ENCODE measurements at places on chromosomes 16 and 17.
A peak's percentile ranks its signal among the peaks of the same experiment; 100 is the strongest.

DNA sequence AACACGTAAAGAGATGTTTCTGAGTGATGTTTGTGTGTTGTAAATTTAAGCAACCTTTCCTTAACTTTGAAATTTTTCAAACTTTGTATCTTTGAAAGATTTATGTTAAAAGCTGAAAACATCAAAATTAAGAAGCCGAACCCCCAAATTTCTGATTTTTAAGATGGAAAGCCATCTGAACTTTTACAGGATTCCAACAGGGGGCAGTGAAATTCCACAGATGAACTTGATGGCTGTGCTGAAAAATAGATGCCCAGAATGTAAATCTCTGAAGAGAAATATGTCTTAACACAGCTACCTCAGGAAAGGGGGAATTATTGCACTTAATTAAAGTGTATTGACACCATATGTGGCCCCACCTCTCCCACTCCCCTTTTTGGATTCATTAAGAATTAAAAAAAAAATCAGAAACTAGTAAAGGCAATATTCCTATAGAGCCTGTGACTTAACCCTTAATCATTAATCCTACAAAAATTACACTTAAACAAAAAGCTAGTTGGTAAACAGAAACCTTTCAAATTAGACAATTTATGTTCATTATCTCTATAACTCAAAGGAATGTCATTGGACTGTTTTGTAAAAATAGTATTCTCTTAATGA is 597.9 kb downstream of the KCNJ2 start:
- DNase-seq: peak; percentile 49

DNA sequence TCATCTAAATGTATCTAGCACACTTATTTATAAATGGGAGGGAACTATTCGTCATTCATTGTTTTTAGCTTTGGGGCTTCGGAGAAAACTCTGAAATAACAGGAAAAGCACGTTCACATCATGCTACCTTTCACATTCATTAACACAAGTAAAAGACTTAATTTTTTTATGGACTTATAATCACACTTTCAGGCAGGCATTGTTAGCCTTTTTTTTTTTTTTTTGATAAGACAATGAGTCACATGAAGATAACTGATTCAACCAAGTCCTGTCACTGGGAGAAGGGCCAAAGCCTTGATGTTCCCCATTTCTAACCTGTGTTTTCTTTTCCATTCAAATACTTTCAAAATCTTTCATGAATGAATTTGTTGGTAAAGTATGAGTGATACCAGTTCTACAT is 631.3 kb upstream of the CA10 start:
- DNase-seq: no peak

GRCh38 chr16:582614-583331 is 7.1 kb upstream of the RAB40C start:
- no peak for DNase-seq

DNA sequence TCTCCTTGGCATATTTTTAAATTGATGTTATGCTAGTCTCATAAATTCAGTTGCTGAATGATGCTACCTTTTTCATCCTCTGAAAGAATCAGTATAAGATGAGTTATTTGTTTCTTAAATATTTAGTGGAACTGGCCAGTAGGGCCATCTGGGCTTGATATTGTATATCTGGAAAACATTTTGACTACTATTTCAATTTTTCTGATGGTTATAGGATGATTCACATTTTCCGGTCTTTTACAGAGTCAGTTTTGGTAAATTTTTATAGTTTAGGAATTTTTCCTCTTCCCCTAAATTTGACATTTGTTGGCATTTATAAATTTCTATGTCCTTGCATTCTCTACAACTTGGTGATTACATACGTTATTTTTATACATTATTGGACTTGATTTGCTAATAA is 296.3 kb upstream of the AXIN2 start:
- DNase-seq: peak; percentile 53

DNA sequence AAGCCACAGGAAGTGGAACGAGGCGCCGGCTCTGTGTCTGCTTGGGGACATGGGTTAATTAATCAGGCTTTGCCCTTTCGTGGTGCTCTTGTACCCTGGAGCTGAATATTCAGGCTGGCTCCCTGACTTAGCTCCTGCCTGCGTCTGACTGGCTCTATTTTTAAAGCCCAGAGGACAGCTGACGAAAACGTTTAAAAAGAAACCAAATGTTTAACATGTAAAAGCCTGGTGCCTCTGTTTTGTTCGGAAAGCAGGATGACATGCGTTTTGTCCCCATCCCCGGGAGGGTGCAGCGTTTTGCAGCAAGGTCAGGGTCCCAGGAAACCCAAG is 61.1 kb downstream of the NT5M start:
- no peak for DNase-seq

- no peak for DNase-seq
Measured at GRCh38 chr16:86834451-86835035, 256.2 kb downstream of the FOXL1 start.

- DNase-seq: no peak
Measured at GRCh38 chr16:68244481-68244902, 681 bp upstream of the PLA2G15 start.

GRCh38 chr16:67514382-67514828 is 14.2 kb upstream of the RIPOR1 start:
- peak; percentile 89 for DNase-seq

GRCh38 chr17:76397687-76398522 is 13.5 kb downstream of the SPHK1 start:
- DNase-seq: peak; percentile 90

- DNase-seq: no peak
Measured at GRCh38 chr16:5041600-5042133, 7.9 kb upstream of the NAGPA start.

GRCh38 chr17:3447625-3448024 is 14.0 kb upstream of the OR1E2 start:
- DNase-seq: no peak

GRCh38 chr16:159136-159849 is 6.5 kb upstream of the HBM start:
- DNase-seq: no peak

GRCh38 chr16:88760424-88761142 is 24.4 kb downstream of the PIEZO1 start:
- no peak for DNase-seq

GRCh38 chr16:46853713-46854443 is 22.9 kb upstream of the C16orf87 start:
- DNase-seq: peak; percentile 82

DNA sequence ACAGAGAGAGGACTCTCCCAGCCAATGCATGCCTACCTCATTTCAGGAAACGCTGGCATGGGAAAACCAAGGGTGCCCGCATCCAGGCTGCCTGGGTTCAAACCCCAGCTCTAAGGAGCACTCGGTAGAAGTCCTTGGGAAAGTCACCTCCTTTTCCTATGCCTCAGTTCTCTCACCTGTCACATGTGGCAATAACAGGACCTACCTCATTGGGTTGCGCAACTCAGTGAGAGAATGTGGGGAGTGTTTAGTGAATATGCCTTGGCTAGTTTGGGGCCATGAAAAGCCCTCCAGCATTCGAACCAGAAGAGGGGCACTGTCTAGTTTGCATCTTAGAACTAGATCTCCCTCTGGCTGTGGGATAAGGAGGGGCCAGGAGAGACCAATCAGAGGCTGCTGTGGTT is 9.0 kb upstream of the NXPH3 start:
- DNase-seq: no peak

DNA sequence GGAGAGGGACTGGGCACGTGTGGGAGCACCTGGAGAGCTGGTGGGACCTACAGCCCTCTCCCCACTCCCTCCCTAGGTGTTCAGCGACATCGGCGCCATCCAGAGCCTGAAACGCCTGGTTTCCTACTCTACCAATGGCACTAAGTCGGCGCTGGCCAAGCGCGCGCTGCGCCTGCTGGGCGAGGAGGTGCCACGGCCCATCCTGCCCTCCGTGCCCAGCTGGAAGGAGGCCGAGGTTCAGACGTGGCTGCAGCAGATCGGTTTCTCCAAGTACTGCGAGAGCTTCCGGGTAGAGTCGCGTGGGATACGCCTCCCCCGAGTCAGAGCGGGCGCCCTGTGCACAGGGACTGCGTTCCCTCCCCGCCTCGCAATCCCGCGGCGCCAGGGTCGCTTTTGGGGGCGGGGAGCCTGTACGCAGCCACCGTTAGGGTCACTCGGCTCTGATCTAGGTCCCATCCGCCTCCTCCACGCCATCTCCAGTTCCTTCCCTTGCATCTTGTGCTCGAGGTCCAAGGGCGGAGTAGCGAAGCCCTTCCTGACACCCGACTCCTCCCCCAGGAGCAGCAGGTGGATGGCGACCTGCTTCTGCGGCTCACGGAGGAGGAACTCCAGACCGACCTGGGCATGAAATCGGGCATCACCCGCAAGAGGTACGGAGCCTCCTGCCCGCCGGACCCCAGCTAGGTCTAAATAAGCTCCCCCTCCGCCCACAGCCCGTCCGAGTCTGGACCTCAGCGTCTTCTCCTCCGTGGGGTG is 13.0 kb downstream of the SARM1 start:
- DNase-seq: no peak

- no peak for DNase-seq
Measured at GRCh38 chr16:48075398-48075797, 80.4 kb downstream of the ABCC12 start.

DNA sequence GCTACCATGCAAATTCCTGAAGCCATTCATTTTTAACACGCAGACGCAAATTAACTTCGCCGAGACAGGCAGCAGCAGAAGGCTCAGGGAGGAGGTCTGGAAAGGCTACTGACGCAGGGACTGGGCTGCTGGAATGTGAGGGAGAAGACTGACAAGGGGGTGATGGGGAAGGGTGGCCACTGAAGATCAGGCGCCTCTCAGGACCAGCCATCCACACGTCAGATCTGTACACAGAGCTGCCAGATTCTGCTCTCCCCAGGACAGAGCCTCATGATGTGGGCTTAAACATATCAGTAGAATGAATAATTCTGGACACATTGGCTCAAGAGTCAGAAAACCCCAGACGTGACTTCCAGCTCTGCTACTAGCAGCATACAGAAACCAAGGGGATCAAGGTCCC is 25.6 kb upstream of the CLEC18B start:
- no peak for DNase-seq

- no peak for DNase-seq
Measured at GRCh38 chr16:22427556-22427955, 53.1 kb upstream of the CDR2 start.

GRCh38 chr17:67459985-67460384 is 82.9 kb downstream of the PITPNC1 start:
- DNase-seq: no peak

DNA sequence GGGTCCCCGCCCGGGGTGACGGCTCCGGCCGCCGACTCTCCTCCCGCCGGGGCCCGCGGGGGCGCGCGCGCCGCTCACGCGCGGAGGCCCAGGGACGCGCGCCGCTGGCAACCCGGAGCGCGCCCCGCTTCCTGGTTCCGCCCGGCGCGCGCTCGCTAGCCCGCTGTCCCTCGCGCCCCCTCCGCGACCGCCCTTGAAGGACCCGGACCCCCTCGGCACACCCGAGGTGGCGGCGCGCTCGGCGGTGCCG is at the start of gene STAT5B:
TSS of gene STAT5B (minus strand) at position 33 of the 250 bp plus-strand sequence. CDS start 44,264 bp downstream, outside the sequence.
- DNase-seq: peak; percentile 90

- DNase-seq: peak; percentile 77
Measured at GRCh38 chr16:83813823-83814658, 6.3 kb downstream of the HSBP1 start.

- no peak for DNase-seq
Measured at GRCh38 chr17:78976907-78977680, 2.6 kb downstream of the LGALS3BP start.

DNA sequence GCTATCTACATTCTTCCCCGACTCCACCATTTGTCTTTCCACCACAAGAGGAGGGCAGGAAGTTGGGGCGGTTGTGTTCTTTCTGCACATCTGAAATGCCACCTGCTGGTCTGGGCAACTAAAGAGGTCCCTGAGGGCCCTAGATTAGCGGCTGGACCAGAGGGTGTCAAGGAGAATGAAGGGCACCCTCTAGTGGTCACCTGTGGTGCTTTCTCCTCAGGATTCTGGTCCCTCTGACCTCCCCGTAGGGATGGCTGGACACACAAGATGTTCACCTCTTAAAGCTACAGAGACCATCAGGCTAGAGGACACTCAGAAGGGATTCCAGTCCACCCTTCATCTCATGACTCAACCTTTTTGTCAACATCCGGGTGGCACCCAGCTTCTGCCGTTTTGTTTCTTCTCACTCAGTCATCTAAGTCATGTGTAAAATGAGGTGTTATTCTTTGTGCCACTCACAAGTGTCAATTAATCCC is 2.9 kb upstream of the SCIMP start:
- DNase-seq: peak; percentile 48

GRCh38 chr17:59643159-59644140 is 23.8 kb downstream of the CLTC start:
- no peak for DNase-seq

DNA sequence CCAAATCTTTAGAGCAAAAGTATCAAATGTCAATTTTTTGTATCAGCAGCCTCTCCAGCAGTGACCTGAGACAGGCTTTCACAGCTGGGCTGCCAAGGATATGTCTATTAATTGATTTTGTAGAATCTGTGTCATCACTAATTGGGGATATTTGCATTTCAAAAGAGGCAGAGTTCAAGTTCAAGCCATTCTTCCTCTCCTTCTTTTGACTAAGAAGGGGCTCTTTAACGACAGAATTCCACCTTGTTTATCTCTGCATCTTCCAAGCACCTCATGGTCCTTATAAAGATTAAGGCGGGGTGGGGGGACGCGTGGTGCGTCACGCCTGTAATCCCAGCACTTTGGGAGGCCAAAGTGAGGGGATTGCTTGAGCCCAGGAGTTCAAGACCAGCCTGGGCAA is 15.2 kb upstream of the BHLHA9 start:
- DNase-seq: no peak

- no peak for DNase-seq
Measured at GRCh38 chr16:50625374-50625773, 55.7 kb downstream of the SNX20 start.

- DNase-seq: peak; percentile 48
Measured at GRCh38 chr17:2082003-2082781, 27.3 kb downstream of the HIC1 start.

DNA sequence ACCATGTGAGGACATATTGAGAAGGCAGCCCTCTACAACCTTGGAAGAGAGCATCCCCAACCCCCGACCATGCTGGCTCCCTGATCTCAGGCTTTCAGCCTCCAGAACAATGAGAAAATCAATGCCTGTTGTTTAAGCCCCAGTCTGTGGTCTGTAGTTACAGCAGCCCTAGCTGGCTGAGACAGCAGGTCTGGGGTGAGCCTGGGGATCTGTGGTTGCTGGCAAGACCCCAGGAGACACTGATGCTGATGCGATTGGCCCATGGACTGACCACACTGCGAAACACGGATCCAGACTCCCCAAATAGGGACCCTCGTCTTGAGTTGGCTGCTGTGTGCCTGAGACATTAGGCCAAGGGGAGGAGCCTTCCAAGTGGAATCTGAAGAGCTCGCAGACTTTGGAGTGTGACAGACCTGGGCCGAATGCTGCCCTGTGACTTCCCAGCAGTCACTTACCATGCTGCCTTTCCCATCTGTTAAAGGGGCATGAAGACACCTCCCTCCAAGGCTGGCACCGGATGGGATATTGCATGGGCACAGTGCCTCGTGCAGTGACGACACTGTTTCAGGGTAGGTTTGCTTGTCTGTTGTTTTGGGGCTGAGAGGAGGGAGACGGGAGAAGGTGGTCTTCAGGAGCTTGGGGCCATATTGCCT is 147.8 kb upstream of the RPL38 start:
- no peak for DNase-seq

GRCh38 chr16:7382521-7382920 is 49.9 kb downstream of the RBFOX1 start:
- DNase-seq: no peak

GRCh38 chr16:57946181-57946801 is 24.6 kb downstream of the CNGB1 start:
- no peak for DNase-seq

- no peak for DNase-seq
Measured at GRCh38 chr16:29845656-29846055, 17.4 kb downstream of the CDIPT start.

GRCh38 chr17:6303664-6304063 is 131.3 kb downstream of the AIPL1 start:
- peak; percentile 63 for DNase-seq

Measured in muscle of leg (tissue), 16 donors.